ENCODE measurements at places on chromosomes 7 and 10.

GRCh38 chr10:103086261-103086660 is 106.8 kb downstream of the NT5C2 start:
- no peak for DNase-seq

DNA sequence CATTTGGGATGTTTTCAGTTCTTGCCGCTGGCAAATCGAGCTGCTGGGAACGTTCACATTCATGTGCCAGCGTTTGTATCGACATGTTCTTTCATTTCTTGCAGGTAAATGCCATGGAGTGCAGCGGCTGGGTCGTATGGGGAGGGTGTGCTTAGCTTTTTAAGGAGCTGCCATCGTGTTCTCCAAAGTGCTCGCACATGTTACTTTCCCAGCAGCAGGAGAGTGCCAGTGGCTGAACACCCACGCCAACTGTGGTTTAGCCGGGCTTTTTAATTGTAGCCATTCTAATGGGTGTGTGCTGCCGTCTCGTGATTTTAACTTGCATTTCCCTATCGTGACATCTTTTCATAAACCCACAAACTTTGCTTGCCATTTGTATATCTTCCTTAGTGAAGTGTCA is 11.6 kb upstream of the BNIP3 start:
- DNase-seq, result no peak

DNA sequence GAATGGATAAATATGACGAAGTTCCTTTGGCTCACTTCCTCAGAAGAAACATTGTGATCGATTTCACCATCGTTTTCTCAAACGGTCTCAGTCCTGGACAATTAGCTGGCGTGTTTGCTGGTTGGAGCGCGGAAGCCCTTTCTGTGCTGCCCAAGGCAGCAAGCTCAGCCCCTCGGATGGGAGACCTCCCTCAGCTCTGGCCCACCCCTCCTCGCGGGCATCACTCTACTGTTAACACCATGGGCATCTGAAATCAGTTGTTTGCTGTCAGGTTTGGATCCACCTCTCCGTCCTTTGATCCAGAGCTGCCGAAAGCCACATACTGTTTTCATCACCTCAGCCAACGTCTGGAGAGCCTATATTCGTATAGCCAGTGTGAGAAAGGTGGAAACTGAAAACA is 68.2 kb downstream of the C10orf143 start:
- no peak for DNase-seq

- no peak for DNase-seq
These were observed 24.5 kb upstream of the GTF2IRD1 start for GRCh38 chr7:74429153-74429747.

- no peak for DNase-seq
These were observed 77.5 kb upstream of the CTTNBP2 start for GRCh38 chr7:117950601-117951260.

- DNase-seq, result no peak
These were observed 8.6 kb upstream of the INHBA start for GRCh38 chr7:41711283-41712064.

DNA sequence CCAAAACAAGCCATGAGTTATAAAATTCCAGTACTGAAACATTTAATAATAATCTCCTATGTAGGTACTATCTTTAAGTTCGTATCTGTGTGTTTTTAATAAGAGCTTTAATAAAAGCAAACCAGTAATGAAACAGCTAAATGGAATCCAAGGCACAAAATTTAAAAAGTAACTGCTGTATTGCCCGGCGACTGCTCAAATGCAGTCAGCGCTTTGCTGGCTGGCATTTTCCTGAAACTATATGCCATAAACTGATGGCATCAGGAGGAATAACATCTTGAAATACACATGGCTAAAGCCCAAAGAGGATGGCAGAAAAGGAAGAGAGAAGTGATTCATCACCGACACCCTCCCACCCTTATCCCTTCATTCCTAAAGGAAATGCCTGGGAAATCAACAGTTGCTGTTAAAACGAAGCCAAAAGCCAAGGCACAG is 133.1 kb downstream of the CUBN start:
- DNase-seq, result no peak

DNA sequence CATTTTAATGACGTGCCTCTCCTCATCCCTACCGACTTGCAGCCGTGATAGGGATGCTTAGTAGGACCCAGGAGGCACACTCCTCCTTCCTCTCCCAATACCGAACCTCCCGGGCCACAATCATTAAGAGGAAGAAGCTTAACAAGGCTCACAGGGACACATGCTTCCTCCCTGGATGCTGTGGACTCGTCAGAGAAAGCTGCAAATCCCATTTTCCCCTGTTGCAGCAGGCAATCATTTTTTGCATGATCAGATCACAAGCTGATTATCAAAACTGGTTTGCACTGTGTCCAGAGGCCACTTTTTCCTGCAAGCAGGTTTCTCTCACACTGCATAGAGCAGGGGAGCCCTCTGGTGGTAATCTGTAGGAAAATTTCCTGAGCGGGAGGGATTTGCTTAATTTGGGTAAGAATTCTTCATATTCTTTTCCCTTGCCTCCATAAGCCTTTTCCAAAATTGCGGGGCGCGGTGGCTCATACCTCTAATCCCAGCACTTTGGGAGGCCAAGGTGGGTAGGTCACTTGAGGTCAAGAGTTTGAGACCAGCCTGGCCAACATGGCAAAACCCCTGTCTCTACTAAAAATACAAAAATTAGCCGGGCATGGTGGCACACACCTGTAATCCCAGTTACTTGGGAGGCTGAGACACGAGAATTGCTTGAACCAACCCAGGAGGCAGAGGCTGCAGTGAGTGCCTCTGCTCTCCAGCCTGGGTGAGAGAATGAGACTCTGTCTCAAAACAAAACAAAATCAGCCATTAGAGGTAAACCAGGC is 16.1 kb upstream of the LAMB4 start:
- no peak for DNase-seq

DNA sequence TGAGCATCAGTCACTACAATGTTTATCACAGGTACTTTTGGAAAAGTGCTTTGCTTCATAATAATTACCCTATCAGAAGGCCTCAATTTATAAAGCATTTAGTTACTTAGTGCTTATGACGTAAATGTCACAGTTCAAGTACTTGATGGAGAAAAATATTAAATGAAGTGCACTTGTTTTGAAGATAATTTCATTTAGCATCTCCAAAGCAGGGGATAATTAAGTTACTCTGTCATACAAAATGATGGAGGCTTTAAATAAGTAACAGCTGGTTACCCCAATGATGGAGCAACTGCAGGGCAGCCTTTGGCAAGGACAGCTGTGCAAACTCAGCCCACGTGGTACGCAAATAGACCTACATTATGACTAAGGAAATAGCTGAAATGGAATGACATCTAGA is 768.8 kb downstream of the GRM8 start:
- no peak for DNase-seq

DNA sequence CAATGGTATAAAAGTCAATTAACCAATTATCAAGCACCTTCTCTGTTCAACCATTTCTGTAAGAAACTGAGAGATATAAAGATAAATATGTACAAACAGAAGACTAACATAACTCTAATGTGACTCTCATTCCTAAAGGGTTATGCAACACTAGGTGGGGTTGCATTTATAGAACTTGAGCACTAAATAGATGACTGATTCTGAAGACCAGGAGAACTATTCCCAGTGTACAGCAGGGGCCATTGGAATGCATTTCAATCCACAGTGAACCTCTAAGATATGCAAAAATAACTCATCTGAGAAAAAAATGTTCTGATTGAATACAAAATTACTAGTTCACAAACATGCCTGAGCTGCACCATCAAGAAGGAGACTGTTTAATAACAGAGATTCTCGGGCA is 341.2 kb upstream of the STEAP1 start:
- DNase-seq, result no peak

- no peak for DNase-seq
These were observed 76.6 kb downstream of the SUGCT start for GRCh38 chr7:40211276-40212003.

- no peak for DNase-seq
These were observed 28.3 kb downstream of the CCDC3 start for GRCh38 chr10:12973149-12973718.

- DNase-seq, result peak; percentile 23
These were observed 8.6 kb downstream of the CTBP2 start for GRCh38 chr10:125151553-125152449.

DNA sequence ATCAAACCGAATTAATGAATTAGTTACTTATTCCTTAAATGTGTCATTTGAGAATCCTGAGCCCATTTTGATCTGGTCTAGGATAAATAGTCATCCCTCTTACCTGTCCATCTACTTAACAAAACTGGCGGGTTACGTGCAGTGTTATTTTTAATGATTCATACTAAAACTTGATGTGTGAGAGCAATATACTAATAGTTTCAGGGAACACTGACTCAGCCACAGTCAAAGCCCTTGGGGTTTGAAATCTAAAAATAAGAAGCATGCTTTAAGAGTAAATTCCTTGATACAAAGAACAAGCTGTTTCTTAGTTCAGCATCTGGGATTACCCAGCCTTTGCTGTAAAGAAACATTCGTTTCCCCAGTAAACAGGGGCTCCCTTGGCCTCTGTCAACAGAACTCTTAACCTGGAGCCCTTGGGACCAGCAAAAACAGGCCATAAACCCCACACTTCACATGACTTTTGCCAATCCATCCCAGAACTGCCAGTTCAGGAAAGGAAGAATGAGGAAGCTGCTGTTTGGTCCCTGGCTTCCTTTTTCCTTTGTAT is 370.6 kb upstream of the IGFBP3 start:
- DNase-seq, result no peak

- DNase-seq, result no peak
These were observed 43.5 kb downstream of the VWA2 start for GRCh38 chr10:114282526-114282925.

GRCh38 chr7:94417901-94418300 is 23.2 kb downstream of the COL1A2 start:
- DNase-seq, result no peak

DNA sequence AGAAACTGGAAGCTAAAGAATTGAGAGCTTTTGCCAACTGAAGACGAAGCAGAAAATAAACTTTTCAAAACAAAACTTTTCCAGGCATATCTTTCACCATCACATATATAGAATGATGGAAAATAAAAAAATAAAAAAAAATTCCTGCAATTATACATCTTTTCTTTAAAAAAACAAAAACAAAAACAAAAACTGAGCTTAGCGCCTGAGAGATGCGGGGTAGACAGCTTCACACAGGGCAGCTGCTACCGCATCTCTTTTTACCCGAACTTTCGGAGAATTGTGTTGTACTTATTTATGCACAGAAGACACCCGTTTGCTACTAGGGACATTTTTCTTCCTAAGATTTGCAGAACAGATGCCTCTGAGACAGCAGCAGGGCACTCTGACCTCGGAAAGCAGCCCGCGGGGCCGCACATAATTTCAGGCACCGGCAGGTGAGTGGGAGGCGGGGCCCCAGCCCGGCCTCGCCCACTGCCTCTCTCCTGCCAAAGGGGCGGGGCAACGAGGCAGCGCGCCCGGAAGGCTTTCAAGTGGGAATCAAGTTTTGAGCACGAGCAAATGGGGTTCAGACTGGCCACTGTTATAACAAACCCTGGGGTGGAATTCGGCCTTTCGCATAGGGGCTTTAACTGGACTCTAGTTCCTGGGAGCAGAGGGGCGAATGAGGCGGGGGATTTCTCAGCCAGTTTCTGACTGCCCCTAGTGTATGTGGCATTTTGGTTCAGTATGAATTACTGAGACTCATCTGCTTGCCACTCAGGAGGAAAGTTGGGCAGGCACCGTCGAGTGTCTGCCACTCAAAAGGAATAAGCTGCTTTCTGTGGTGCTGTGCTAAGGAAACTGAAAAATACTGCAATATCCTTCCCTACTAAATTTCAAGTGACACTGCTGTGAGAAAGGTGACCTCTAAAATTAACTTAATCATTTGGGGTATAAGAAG is 18.5 kb upstream of the FAM133B start:
- DNase-seq, result no peak

DNA sequence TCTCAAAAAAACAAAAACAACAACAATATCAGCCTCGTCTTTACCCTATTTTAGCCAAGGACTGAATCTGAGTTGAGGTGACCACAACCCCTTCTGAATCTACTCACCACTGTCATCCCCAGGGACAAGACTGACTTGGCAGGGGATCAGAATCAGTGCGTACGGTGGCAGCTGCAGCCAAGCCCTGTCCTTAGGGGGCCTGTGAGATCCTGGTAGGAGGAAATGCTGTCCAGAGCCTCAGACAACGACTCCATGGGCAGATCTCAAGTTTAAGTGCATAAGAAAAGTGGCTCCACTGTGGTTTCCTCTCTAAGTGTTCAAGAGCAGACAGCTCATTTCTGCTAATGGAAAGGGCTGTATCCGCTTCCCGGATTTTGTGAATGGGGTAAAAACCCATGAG is 22.4 kb upstream of the CYTH3 start:
- DNase-seq, result no peak

GRCh38 chr10:71394926-71395562 is 1.7 kb upstream of the CDH23 start:
- no peak for DNase-seq

DNA sequence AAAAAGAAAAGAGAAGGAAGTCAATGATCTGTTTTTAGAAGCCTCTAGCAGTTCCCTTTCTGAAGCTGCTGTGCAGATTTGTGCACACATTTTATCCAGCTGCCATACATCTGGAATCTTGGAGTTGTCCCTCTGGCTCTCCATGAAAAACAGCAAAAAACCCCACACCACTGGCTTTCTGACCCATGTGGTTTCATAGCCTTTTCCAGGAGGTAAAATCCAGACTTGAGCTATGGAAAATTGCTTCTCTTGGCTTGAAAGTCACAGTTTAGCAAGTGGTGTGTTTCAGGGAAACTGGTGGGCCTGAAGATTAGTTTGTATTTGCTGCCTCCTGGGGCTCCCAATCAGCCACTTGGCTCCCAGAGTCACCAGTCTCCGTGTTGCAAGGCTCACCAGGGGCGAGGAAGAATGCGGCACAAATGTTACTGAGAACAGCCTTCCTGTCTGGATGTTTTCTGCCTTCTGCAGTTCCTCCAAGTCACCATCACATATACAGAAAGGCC is 50.1 kb upstream of the ADRB1 start:
- peak; percentile 29 for DNase-seq

DNA sequence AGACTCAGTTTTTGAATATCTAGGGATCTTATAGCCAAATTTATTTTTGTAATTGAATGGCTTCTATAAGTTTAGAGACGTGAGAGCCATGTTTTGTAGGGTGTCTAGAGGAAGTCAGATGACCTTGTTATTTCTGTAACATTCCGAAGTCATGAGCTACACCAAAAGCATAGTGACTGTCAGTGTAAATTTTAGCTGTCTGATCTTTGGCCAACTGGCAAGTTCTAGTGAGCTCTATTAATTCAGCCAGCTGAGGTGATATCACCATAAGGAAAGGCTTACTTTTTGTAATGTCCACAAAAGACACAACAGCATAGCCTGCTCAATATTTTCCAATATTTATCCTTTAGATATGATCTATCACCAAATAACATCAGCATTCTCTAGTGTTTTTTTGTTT is 9.9 kb upstream of the NT5C3A start:
- no peak for DNase-seq

- no peak for DNase-seq
These were observed 10.6 kb upstream of the FAM20C start for GRCh38 chr7:181738-182137.

DNA sequence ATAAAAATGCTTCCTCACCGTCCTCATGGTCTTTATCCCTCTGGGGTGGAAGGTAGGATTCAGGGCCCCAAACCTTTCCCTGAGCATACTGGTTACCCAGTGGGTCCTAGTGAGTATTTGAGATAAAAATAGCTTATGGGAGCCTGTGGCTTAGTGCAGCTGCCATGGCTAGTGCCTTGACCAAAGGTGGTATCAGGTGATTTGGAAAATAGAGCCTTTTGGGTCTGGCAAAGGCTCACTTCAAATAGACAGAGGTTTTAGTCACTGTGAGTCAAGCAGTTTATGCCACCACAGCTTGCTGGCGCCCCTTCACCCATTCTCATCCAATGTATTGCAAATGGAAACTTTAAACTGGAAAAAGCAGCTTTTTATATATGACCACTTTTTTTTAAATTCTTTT is 30.4 kb downstream of the PLAU start:
- DNase-seq, result no peak

Measured in natural killer cell (primary cell).